Globus pallidus (tissue), 1 donor: ENCODE measurements at places on chromosomes 7 and 10.

DNA sequence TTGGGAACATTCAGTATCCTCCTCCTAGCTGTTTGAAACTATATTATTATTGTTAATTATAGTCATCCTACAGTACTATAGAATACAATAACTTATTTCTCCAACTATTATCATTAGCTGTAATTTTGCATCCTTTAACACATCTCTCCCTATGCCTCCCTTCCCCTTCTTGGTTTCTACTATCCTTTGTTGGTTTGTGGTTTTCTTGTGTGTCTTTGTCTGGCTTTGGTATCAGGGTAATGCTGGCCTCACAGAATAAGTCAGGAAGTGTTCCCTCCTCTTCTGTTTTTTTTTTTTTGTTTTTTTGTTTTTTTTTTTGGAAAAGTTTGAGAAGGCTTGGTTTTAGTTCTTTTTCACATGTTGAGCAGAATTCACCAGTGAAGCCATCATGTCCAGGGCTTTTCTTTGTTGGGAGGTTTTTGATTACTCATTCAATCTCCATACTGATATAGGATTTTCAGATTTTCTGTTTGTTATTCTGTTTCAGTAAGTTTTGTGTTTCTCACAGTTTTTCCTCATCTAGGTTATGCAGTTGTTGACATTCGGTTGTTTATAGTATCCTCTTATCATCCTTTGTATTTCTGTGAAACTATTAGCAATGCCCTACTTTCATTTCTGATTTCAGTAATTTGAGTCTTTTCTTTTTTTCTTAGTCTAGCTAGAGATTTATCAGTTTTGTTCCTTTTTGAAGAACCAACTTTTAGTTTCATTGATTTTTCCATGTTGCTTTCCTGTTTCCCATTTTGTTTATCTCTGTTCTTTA is 21.6 kb downstream of the C1GALT1 start:
- DNase-seq = no peak

GRCh38 chr10:35388197-35388596 is 51.9 kb downstream of the CCNY start:
- no peak for DNase-seq

GRCh38 chr7:155398944-155399343 is 59.0 kb upstream of the EN2 start:
- no peak for DNase-seq

DNA sequence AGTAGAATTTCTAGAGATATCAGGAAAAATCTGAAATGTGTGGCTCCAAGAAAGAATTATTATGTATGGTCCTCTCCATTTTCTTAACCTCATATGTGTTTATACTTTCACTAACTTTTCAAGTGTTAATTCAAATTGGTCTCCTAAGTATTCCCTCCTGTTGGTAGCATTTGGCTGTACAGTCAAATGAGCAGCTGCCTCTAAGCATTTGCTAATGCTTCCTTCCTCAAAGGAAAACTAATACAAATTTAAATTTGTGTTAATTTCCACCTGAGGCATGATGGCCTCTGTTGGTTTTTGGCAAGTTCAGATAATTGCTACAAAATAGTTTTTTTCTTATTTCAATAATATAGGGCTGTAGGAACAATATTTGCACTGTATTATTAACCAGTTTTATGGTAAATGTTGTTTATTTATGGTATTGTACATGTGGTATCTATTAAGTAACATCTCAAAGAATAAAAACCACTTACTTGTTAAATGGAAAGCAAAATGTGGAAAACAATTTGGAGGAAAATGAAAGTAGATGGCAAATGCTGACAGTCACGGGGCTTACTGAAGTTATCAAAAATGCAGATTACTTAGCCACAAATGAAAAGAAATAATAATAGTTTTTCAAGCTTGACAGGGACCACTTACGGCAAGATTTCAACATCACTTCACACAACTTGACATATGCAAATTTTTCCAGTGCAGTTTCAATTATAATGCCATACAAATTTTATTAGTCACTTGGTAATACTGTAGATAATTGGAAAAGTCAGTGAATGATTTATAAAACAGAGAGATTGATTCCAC is 299.3 kb upstream of the MEOX2 start:
- no peak for DNase-seq

GRCh38 chr7:21500117-21500832 is 42.6 kb upstream of the DNAH11 start:
- DNase-seq = no peak

- no peak for DNase-seq
Observed at GRCh38 chr7:593324-594115, 73.9 kb upstream of the PDGFA start.

- no peak for DNase-seq
Observed at GRCh38 chr10:99344715-99345114, 15.6 kb downstream of the CNNM1 start.

- no peak for DNase-seq
Observed at GRCh38 chr7:54811041-54811845, 52.2 kb upstream of the SEC61G start.

DNA sequence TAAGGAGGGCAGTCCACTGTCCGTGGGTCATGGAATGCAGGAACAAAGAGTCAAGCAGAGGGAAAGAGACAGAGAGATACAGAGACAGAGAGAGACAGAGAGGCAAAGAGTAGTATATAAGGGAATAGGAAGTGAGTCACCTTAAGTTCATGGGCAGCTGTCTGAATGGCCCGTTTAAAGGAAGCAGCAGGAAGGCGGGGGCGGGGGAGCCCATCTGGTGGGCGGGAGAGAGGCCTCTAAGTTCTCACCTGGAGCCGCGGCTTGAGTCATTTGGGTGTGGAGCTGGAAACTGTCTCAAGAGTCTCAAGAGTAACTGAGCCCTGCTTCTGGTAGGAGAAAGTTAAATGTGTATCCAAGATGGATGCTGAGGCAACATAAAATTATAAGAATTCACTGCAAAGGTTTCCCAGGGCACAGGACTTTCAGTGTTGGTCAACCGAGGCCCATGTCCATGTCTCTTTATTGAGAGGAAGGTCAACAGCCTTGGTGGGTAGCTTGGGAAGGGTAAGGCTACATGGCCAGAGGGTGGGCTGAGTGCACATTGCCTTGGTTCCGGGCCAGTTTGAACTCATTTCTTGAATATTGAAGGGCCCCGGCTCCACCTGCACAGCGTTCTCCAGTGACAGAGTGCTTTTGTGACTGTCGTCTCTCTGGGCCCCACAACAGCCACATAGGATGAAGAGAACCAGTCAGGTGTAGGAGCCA is 85.5 kb upstream of the CACUL1 start:
- no peak for DNase-seq

- DNase-seq = no peak
Observed at GRCh38 chr10:49613882-49614241, at the start of gene CHAT. CHAT (plus strand) TSS chr10:49614037; CDS start chr10:49614190, 153 bp downstream.

DNA sequence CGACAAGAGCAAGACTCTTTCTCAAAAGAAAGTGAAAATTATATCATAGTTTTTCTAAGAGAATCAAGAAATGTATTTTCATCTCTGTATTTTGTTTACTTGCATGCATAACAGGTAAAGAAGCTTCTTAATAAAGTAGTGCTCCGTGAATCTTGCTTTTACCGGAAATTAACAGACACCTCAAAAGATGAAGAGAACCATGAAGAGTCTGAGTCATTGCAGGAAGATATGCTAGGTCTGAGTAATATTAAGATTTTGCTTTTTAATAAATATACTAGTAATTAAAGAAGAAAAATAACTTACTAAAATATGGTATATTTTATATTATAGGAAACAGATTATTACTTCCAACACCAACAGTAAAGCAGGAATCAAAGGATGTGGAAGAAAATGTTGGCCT is 39.5 kb upstream of the STOX1 start:
- DNase-seq = no peak

GRCh38 chr7:31814187-31814586 is 127.2 kb downstream of the PPP1R17 start:
- DNase-seq = no peak

DNA sequence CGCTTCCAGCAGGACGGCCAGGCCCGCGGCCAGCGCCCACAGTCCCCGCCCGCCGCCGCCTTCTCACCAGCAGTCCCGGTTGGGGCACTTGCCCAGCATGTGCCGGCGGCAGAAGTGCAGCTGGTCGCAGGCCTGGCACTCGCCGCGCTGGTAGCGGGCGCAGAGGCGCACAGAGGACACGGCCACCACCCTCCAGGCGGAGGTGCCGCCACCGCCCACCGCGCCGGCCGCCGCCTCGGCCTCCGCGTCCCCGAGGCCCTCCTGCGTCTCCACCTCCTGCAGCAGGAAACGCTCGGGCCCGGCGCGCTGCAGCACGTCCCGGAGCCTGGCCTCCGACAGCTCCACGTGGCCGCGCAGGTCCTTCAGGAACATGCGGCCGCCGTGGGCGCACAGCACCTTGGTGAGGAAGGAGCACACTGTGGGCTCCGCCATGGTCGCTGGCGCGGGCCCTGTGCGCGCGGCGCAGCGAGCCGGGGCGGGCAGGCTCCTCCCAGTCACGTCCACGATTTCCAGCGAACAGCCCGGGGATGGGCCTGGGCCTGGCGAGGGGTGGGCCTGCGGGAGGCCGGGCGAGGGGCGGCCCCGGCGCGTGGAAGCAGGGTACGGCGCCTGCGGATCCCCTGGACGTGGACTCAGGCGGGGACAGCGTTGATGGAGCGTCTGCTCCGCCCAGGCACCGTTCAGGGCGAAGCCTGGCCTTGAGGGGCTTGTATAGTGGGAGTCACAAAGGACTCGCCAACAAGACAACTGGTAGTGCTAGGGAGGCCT is at the start of gene ZC3HAV1L:
Gene ZC3HAV1L (minus strand): TSS at position 457 of the 768 bp plus-strand sequence. CDS start 25 bp downstream, at position 432.
- no peak for DNase-seq

DNA sequence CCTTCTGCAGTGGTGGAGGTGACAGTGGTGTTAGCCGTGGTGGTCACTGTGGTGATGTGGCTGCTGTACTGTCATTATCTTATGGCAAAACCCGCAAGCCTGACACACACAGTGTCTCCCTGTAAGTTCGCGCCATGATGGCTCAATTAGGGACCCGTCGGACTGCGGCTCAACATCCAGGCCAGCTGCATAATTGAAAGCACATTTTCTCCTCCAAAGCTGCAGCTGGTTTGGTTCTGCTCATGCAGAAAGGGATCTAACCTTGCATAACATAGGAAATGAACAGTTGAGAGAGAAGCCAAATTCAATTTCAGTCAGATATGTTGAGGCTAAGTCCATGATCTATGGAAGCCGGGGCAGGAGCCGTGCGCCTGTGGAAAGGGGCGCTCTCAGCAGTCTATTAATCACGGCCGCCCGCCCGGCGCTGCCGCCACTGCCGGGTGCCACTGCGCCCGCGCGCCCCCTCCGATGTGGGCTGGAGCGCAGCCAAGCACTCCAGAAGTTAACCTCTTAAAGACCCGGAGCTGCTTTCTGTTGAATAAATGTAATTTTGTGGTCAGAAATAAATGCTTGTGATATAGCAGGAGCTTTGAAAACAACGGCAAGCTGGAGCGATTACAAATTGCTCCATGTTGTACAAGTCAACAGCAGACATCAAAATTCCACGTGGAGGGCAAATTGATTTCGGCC is 227.7 kb downstream of the CUX1 start:
- peak; percentile 45 for DNase-seq

- no peak for DNase-seq
Observed at GRCh38 chr7:147509035-147509501, 1081.5 kb upstream of the C7orf33 start.

DNA sequence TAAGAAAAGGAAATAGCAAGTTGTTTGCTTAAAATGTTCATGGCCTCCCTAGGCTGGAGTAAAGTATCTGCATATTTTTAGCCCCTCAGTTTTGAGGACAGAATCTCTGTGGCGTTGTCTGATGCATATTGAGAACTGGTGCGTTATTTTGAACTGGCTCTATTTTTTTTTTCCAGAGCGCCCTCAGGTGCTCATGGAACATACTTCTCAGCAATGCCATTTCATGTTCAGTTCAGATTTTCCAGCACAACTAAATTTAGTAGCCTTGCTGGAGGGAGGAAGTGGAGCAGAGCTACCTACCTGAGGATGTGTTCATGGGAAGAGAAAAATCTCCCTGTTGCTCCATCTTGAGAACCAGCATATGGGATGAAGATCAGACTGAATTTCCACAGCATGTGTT is 870.5 kb downstream of the LRMDA start:
- no peak for DNase-seq

DNA sequence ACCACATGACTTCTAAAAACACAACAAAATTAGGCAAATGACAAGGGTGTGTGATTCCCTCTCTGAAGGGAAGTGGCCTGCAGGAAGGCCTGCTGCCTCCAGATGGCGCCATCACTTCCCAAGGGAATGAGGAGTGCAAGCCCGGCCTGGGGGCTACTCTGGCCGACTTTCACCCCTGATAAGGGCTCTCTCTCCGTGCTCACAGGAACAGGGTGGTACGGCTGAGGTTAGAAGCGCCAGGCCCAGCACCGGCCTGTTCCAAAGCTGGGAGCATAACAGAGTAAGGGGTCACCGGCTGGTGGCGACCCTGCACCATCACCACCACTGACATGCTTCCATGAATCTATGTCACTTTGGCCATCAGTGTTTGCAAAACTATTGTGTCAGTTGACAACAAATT is 13.1 kb downstream of the RBP3 start:
- peak; percentile 39 for DNase-seq

- no peak for DNase-seq
Observed at GRCh38 chr7:141617280-141617679, 66.1 kb downstream of the AGK start.

DNA sequence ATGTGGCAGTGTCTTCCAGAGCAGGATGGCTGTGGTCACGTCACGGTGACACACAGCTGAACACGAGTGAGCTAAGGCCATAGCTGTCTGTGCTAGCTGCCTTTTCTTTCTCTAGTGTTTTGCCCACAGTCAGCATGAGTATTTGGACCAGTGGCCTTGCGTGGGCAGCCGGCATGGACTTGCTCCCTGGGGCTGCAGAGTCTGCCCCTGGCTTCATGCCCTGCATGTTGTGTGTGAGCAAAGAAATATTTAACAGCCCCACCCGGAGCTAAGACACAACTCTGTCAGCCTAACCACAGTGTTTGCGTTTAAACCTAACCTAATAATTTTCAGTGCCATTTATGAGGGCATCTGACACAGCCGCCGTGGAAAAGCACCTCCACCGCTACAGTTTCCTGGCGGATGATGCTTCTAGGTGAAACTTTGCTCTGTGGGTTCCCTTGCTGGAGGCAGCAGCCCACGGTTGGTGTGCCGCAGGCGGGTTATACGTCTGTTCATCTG is 14.6 kb downstream of the CHST12 start:
- DNase-seq = no peak

DNA sequence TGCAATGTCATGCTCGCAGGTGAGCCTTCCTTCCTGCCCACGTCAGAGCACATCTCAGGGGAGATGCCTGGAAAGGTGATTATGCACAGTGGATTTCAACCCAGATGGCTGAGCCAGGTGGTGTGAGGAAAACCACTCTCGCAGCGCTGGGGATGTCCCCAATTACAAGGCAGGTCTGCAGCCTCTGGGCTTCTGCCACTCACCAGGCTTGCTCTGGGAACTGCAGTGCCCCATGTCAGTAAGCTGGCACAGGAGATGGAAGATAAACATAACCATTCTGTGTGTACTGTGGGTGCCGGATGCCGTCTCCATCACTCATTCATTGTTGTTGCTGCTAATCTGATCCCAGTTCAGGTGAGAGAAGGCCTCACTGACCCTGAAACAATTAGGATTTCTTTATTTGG is 222.9 kb upstream of the PITRM1 start:
- DNase-seq = no peak

- peak; percentile 81 for DNase-seq
Observed at GRCh38 chr10:121436630-121437341, 161.5 kb downstream of the FGFR2 start.

GRCh38 chr7:151756866-151757265 is 120.0 kb downstream of the PRKAG2 start:
- no peak for DNase-seq

GRCh38 chr10:47176206-47176902 is 123.6 kb upstream of the GDF10 start:
- no peak for DNase-seq

- no peak for DNase-seq
Observed at GRCh38 chr7:26097837-26098668, 53.9 kb upstream of the NFE2L3 start.
